ENCODE measurements at places on chromosomes 2 and 18.

DNA sequence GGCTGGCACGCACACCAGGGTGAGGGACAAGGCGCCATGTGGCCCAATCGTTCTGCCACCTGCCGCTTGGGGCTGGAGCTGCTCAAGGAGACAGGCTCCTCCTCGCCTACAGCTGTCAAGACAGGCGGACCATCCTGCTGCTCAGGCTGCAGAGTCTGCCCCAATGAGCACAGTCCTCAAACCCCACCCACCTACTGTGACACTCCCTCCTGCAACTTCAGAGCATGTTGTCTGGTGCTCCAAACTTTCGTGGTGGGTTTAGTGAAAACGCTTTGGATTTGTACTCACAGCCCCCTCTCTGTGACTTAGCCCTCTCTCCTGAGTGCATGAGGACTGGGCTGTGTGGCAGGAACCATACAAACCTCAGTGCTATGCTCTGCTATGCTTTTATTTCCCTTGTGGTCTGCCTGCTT, 23.2 kb upstream of the SLC35F6 start:
- DNase-seq = no peak

- DNase-seq = no peak
These were observed 43.0 kb downstream of the KLHL29 start for GRCh38 chr2:23427976-23428375.

GRCh38 chr18:12827588-12827987, 56.4 kb downstream of the PTPN2 start:
- DNase-seq = no peak

DNA sequence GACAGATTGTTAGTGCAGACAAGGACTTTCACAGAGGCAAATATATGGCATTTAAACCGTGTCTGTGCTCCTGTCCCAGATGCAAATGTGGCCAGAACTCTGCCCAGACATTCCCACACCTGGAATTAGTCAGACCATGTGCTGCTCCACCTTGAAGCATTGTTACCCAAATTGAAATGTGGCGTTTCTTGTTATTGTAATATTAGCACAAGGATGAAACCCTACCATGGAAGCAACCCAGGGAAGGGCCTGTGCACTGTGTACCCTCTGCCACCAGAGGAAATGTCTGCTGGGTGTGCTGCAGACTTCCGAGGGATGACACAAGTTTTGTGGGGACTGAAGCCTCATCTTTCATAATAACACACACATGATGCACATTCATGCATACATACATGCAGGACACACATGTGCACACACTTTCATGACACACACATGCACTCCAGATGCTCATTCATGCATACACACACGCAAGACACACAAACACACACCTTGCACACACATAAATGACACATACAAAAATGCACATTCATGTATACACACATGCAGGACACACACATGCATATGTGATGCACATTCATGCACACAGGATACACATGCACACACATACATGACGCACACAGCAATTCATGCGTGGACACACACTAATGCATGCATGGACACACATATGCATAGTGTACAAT, 133.2 kb upstream of the SNTG2 start:
- DNase-seq = no peak

- DNase-seq = no peak
These were observed 56.7 kb downstream of the ALPK2 start for GRCh38 chr18:58572181-58572580.

GRCh38 chr2:59073286-59073685, 832.2 kb upstream of the FANCL start:
- no peak for DNase-seq

GRCh38 chr18:11994703-11995444, 13.6 kb downstream of the IMPA2 start:
- no peak for DNase-seq

DNA sequence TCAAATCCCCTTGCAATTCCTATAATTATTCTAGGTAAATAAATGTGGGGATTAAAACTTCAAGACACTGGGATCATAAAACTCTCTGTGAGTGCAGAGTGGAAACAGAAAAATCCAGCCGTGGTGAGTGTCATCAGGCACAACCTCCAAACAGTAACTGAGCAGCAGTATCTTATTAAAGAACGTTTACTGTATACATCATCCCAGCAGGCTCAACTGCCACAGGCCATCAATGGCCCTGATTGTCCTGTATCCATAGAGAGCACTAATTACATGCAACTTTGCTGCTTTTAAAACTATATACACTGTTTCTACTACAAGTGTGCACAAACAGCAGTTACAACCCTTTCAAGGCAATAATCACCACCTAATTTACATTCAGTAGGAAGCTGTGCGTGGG, 23.9 kb downstream of the GAREM1 start:
- no peak for DNase-seq

- DNase-seq = no peak
These were observed 106.3 kb upstream of the LYPD1 start for GRCh38 chr2:132776287-132776686.

DNA sequence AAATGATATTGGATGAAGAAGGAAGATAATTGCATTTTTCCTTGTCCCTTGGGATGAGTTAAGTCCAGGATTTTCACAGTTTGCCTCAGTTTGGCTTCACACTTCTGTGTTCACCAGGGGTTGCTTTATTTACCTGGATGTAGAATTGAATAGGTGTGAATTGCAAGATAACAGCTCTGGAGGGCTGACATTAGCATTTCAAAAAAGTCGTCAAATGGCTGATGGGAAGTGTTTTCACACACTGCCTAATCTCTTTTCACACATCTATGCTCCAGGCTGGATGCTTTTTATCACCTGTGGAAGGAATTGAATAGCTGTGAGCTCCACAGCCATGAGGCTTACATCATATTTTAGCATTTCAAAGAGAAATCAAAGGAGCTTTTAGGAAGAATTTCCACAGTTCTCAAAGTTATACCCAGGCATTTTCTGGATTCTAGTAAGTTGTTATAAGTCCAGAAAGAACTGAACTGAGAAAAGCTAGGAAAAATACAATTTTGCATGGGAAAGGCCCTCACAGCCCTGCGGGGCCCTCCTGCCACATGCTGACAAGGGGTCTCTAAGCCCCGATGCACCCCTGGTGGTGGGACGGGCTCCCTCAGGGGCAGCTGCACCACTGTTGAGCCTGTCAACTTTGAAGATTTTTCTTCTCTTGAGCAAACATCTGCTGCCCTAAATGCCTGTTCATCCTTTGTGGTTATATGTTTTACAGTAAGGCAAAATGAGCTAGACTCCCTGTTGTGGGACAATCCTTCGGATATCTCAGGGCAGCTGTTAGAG, 43.9 kb downstream of the TEX51 start:
- DNase-seq = no peak

GRCh38 chr2:43227830-43228281, 1.4 kb upstream of the ZFP36L2 start:
- no peak for DNase-seq

GRCh38 chr2:20427931-20428526, 18.8 kb upstream of the RHOB start:
- no peak for DNase-seq

Data from upper lobe of right lung (tissue), 1 donor.